ENCODE measurements at places on chromosomes 11 and 22.

GRCh38 chr22:21996175-21996720 is 13.7 kb upstream of the TOP3B start:
- no peak for DNase-seq

DNA sequence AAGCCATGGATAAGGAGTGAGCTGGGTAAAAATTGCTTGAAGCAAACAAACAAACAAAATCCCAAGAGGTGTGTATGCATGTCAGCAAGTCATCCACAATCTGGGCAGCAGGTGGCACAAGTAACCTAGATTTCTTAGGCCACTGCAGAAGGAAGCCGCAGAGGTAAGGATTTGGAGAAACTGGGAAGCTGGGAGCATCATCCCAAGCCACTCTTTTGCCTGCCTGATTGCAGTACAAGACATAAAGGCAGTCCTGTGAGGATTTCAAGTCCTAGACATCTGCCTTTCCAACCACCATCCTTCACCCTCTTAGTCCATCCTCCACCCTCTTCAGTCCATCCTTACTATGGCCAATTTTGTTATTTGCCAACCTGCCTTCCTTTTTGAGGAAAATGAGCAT is 67.2 kb upstream of the BMAL1 start:
- peak; percentile 88 for DNase-seq

- no peak for DNase-seq
Observed at GRCh38 chr22:48555606-48556005, 1272.1 kb downstream of the BRD1 start.

- DNase-seq = peak; percentile 43
Observed at GRCh38 chr11:119774172-119774763, 45.3 kb upstream of the NECTIN1 start.

DNA sequence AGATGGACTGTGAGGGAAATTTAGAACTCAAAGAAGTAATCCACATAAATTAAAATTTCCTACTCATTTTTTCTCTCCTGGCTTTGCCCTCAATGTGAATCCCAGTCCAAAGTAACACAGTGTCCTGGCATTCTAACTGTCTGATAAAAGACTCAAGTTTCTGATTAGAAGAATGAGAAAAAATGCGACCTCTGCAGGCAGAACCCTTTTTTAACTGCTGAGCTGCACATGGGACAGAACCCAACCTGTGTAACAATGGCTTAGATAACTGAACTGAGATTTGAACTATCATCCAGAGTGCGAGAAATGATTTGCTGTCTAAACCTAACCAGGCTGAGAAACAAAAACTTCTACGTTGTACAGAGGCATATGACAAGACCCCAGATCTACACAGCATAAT is 385.6 kb upstream of the LRRC4C start:
- DNase-seq = peak; percentile 14

GRCh38 chr11:72160319-72160718 is 24.8 kb downstream of the FOLR3 start:
- no peak for DNase-seq

GRCh38 chr22:49715450-49715849 is 112.2 kb downstream of the BRD1 start:
- DNase-seq = no peak

GRCh38 chr22:31039393-31039792 is 41.7 kb upstream of the SMTN start:
- DNase-seq = no peak

GRCh38 chr11:4048340-4048739 is 46.3 kb upstream of the RRM1 start:
- no peak for DNase-seq

DNA sequence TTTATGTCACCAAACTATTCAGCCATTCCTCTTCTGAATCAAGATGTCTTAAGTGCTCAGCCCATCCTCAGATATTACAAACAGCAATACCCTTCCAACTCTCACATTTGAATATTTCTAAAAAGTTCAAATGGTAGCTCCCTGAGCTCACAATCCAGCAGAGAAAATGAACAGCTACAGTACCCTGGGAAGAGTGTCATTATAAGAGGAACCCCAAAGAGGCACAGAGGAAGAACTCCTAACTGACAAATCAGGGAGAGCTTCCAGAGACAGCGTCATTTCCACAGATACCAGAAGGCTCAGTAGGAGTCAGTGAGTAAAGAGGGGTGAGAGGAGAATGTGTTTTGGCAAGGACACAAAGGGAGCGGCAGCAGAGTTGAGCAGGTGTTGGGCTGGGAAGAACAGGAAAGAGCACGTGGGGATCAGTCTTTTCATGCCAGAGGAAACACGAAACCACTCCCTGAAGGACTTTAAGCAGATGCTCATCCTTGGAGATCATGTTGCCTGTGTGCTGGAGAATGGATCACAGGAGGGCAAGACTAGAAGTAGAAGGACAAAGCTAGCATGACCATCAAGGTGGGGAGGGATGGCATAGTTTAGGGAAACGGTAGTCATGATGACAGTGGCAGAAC is 4.3 kb downstream of the CLTCL1 start:
- no peak for DNase-seq

- peak; percentile 88 for DNase-seq
Observed at GRCh38 chr11:123072332-123072761, 10.4 kb upstream of the HSPA8 start.

- DNase-seq = no peak
Observed at GRCh38 chr11:78161962-78162371, 22.5 kb upstream of the ALG8 start.

DNA sequence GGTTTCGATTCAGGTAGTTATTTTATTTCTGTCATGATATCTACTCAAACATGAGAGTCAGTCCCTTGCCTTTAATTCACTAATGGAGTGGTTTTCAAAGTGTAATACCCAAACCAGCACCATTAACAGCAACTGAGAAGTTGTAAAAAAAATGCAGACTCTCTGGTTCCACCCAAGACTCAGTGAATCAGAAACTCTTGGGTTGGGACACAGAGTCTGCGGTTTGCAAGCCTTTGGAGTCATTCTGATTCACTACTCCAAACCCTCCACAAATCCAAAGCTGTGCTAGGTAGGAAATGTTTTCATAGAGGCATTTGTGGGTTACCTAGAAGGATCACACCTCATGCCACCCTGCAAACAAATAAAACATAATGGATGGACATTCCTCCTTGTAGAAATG is 340.1 kb downstream of the NTM start:
- DNase-seq = no peak

DNA sequence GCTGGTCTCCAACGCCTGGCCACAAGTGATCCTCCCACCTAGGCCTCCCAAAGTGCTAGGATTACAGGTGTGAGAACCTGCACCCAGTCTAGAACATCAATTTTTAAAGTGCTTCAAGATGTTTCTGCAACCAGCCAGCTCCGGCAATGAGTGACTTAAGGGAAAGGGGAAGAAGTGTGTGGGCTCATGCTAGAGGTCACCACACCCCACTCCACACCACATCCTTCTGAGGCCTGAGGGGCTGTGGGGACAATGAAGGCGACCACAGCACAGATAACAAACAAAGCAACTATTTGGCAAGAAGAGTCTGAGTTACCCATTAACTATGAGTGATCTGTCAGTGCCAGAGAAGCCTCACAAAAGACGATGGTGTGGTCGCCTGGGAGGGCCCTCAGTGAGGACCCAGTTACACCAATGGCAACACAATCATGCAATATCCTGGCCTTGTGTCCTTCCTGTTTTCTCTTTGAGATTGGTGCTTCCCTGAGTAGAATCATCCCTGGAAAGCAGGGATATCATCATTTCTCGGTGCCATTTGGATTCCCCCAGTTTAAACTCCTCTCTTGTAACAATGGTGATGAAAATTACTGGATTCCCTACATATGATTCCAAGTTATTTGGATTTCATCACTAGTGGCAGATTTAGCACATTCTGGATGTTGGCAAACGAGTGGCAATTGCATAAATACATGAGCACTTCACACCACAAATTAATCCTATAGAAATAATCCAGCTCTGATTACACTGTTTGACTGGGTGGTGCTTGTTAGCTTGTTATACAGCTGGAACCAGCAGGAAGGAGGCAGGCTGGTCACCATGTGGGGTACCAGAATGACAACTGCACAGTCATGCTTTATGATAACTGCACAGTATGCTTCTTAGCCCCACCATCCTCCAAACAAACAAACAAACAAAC is 18.4 kb downstream of the ABTB2 start:
- DNase-seq = no peak

DNA sequence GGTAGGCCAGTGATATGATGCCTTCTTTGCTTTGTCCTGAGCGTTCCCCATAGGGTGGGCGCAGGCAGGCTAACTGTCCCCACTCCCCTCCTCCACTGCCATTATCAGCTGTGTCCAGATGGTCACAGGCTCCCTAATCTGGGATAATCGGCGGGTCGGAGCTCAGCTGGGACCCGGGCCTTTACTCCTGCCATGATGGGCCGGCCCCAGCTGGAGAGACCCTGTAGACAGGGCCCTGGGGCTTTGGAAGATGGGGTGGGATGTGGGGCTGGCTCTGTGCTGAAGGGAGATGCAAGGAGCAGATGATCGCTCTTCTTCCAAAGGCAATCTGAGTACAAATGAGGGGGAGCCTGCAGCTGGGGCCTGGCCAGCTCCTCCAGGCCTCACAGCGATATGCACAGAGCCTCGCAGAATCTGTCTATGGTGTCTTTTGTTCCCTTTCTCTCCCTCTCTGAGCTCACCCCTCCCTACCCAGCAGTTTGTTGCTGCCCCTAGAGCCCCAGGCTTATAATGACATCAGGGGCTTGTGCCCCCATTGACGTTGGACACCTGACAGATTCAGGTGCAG is 11.9 kb downstream of the KLHL35 start:
- DNase-seq = no peak

DNA sequence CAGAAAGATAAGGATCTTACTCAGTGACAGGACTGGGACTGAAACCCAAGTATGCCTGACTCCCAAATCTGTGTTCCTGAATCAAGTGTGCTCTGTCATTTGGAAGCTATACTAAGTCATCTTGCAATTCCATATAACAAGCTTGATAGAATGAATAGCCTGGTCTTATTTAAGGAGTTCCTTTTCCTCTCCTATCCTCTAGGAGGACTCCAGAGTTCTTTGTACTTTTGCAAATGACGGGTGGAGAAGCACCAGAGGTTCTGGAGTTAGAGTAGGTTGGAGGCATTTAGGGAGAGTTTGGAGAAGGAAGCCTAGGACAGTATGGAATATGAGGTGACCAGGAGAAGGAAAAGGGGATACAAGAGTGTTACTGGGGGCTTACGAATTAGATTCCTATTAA is 92.9 kb upstream of the RCN1 start:
- DNase-seq = peak; percentile 18

GRCh38 chr22:47133061-47133969 is 370.9 kb downstream of the TBC1D22A start:
- no peak for DNase-seq

GRCh38 chr22:45310331-45310976 is 720 bp downstream of the FAM118A start:
- DNase-seq = no peak

DNA sequence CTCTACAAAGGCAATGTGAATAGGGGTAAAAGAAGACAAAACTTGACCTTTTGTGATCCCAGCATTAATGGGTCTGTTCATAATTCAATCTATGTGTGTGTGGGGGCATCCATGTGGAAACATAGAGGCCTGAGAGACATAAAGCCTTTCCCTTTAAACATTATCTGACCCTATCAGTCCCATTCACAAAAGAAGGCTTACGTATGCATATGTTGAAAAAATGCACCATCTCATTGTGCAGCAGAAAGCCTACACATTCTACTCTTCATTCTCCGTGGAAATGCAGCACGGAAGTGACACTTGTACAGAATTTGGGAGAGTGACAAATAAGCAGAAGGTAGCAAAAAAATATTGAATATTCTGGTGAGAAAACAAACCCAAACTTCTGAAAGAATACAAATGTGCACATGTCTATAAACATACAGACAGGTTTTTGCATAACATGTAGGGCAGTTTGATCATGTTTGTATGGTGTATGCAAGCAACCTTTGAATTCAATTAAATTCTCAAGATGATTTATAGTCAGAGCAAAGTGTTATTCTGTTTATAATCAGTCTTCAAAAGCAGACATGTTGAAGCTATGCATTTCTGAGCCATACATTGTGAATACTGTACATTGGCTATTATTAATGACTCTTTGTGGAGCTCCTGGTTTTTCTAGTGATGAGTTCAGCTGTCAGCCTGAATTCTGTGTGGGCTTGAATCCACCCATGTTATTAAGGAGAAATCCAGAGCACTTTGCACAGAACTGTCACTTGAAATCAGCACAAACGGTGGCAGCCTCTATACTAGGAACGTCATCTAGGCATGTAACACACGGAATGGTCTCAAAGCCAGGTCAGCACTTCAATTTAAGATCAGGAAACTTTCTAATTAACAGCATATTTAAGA is 236.8 kb downstream of the DCDC1 start:
- DNase-seq = no peak

DNA sequence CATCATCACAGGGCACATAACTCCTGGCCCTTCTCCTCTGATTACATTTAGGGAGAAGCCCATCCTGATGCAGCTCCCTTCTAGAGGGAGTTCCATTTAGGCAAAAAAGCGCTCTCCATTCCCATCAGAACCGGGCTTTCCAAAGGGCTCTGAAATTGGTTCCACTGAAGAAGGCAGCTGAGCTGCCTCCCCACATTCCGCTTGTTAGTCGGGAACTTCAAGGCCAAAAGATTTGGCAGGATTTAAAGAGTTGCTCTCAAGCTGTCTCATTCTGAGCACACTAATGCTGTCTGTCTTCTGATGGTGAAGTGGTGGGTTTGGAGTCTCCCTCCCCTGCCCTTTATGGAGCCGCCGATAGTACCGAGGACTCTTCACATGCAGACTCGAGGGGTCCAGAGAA is 26.6 kb upstream of the CABP7 start:
- no peak for DNase-seq

- DNase-seq = no peak
Observed at GRCh38 chr11:44564670-44565210, 723 bp upstream of the CD82 start.

DNA sequence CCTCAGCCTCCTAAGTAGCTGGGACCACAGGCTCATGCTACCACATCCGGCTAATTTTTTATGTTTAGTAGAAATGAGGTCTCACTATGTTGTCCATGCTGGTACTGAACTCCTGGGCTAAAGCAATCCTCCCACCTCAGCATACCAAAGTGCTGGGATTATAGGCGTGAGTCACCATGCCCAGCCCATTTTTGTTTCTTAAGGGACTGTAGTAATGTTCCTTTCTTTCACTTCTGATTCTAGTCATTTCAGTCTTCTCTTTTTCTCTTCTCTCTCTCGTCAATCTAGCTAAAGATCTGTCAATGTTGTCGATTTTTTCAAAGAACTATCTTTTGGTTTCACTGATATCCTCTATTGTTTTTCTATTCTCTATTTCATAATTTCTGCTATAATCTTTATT is 111.0 kb upstream of the APOA1 start:
- DNase-seq = peak; percentile 52

GRCh38 chr11:32893343-32894148 is 935 bp downstream of the QSER1 start:
- peak; percentile 58 for DNase-seq

DNA sequence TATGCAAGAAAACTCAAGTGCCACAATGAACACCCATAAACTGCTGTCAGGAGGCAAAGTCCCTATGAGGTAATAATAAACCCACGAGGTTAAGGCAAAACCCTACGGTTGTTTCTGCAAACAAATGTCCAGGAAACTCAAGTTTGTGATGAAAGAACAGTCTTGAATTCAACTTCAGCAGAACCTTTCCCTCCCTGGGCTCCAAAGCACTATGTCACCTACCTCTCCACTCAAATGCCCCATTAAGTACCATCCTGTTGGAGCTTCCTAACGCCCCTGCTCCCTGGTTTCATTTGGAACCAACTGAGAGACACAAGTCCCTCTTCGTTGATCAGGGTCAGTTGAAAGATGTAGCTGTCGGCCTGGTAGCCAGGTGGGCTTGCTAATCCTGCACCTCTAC is 2.6 kb upstream of the C11orf91 start:
- peak; percentile 50 for DNase-seq

GRCh38 chr11:1112351-1113191 is 37.9 kb downstream of the MUC2 start:
- no peak for DNase-seq

- DNase-seq = no peak
Observed at GRCh38 chr11:1916986-1917522, 2.4 kb upstream of the TNNT3 start.
